ENCODE measurements at places on chromosomes 12 and 14.
A peak's percentile ranks its signal among the peaks of the same experiment; 100 is the strongest.

- no peak for DNase-seq
Measured at GRCh38 chr12:72493407-72493806, 221.2 kb downstream of the TRHDE start.

- DNase-seq: no peak
Measured at GRCh38 chr14:44928793-44929192, 33.0 kb downstream of the KLHL28 start.

GRCh38 chr14:71267691-71268090 lies 360.4 kb downstream of the PCNX1 start:
- no peak for DNase-seq

DNA sequence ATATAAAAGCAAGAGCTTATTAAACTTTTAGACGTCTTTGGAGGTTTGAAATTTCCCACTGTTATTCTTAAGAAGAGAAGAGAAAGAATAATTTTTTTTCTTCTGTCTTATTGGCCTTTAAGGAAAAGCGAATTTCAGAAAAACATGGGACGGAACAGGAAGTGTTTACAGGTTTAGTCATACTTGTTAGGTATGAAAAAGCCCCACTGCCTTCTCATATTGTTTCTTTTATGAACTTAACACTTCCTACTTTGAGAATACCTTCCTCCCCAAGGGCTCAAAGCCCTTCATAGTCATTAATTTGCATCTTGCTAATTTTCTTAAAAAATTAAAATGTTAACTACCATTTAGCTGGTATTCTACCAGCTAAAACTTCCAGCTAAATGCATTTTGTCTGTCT lies 82.0 kb downstream of the ETV6 start:
- no peak for DNase-seq

- DNase-seq: no peak
Measured at GRCh38 chr12:71475280-71475679, 35.7 kb downstream of the LGR5 start.

DNA sequence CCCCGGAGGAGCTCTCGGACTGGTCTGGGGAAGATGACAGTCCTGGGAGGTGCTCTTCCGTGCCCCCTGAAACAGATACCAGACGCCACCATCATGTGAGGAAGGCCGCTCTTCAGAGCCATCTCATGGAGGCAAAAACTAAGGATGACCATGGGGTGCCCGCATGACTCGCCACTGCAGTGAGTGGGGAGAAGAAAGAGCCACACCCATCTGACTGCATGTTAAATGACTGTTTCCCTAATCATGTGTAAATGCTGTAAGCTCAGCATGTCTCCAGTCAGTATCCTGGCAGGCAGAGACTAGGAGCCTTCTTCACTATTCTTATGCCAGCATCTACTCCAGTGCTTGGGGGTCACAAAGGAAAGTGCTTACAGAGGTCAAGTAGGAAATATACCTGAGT lies 4.0 kb downstream of the STON2 start:
- DNase-seq: no peak

- no peak for DNase-seq
Measured at GRCh38 chr14:81096656-81097055, 124.1 kb downstream of the GTF2A1 start.

DNA sequence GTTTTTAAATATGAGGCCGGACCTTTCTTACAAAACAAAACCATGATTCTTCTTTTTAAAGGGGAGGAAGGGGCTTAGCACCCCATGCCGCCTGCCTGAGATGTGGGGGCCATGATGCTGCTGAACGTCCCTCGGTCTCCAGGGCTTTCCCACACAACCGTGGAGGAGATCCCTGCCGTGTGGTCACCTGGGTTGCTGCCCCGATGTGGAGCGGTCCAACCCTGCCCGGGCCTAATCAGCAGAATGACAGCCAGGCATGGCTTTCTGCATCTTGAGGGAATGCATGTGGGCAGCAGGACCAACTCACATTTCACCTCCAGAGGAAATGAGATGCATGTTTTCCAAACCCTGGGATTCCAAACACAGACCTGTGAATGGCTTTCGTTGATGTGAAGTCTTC lies 48.9 kb upstream of the C14orf180 start:
- no peak for DNase-seq

GRCh38 chr12:88036353-88036965 lies 7.3 kb upstream of the C12orf50 start:
- no peak for DNase-seq

DNA sequence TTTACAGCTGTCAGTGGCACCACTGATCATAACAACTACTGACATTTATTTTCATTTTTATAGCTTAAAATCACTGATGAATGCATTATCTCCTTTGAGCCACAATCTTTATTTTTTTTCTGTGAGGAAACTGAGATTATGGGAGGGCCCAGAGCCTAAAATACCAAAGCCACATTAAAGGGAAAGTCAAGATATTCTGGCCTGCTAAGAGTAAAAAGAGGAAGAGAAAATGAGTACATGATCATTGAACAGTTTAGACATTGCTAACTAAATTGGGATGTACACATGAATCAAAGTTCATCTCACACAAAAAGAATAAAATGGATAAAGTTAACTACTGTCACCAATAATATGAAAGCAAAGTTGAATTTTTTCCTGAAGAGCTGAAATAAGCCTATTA lies 170.5 kb upstream of the GARIN2 start:
- no peak for DNase-seq

- no peak for DNase-seq
Measured at GRCh38 chr12:69355363-69356028, 4.0 kb upstream of the YEATS4 start.

- DNase-seq: no peak
Measured at GRCh38 chr12:24505366-24506015, 443.4 kb downstream of the BCAT1 start.

DNA sequence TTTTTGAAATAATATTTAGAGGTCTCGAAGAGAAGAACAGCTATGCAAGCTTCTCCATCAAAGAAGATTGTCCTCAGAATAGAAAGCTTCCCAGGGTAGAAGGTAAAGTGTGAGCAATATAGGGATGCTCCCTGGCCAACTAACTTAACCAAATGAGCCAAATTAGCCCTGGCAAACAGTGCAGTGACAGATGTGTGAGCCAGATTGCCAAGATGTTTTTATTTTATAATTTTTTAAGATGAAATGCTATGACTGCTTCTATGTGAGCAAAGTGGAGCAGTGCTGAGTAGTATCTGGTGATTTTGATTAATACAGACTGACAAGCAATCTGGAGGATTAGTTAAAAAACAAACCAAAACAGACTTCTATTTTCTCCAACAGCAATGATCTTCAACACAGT lies 202.1 kb downstream of the NOVA1 start:
- DNase-seq: no peak

DNA sequence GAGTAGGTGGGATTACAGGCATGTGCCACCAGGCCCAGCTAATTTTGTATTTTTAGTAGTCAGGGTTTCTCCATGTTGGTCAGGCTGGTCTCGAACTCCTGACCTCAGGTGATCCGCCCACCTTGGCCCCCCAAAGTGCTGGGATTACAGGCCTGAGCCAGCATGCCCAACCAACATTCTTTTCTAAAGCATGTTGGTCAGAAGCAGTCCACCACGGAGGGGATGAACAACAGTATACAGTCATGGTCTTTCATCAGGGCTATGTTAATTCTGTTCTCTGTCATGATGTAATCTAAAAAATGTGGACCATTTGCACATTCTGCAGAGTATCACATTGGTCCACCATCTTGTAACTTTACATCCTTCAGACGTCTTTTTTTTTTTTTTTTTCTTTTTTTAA lies 3.6 kb downstream of the MRPL51 start:
- DNase-seq: no peak

GRCh38 chr14:75181293-75182062 lies 5.1 kb upstream of the TMED10 start:
- no peak for DNase-seq

GRCh38 chr12:50047693-50048250 lies 9.6 kb upstream of the ASIC1 start:
- DNase-seq: no peak

GRCh38 chr14:103697603-103698379 lies 17.5 kb downstream of the XRCC3 start:
- no peak for DNase-seq

DNA sequence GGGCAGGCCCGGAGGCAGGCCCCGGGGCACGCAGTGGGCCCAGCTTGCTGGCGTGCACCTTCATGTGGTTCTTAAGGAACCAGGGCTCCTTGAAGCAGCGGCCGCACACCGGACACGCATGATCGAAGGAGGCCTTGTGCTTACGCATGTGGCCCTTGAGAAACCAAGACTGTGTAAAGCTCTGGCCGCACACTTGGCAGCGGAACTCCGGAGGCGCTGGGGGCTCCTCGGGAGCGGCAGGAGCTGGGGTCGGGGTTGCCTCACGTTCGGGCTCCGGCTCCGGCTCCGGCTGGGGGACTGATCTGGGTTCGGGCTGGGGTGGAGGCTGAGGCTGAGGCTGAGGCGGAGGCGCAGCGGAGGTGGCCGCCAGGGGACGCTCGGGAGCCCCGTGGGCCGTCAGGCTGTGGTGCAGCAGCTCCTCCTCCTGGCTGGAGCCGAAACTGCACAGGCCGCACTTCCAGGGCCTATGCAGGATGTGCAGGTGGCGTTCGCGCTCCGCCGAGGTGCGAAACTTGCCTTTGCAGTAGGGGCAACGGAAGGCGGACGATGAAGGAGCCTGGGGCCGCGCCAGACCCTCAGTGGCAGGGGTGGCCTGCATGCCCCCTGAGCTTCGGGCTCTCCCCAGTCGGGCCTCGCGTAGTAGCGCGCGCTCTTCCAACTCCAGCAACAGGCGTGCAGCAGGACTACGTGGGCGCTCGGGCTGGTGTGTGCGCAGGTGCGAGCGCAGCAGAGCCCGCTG lies 6.0 kb downstream of the ZNF219 start:
- peak; percentile 92 for DNase-seq

DNA sequence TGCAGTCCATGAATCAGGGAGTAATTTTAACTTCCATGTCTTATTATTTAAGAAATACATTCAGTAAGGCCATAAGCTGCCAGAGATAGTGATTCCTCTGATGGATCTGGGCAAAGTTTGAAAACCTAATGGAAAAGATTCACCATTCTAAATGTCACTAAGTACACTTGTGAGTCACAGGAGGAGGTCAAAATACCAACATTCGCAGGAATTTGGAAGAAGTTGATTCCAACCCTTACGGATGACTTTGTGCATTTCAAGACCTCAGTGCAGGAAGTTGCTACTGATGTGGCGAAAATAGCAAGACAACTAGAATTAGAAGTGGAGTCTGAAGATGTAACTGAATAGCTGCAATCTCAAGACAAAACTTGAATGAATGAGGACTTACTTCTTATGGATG lies 69.8 kb downstream of the OSBPL8 start:
- no peak for DNase-seq

DNA sequence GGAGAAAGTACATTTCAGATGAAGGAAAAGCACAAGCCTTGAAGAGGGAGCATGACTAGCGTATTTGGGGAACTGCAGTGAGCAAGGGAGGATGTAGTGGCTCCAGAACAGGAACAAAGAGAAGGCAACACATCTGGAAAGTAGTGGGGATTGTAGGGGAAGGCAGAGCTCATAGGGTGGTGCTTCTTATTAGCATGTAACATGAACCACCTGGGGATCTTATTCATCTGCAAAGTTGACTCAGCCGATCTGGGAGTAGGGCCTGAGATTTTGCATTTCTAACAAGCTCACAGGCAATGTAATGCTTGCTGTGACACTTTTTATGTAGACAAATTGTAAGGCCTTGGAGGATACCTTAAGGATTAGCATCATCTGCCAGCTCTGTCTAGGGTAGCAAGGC lies 447.3 kb downstream of the NELL2 start:
- no peak for DNase-seq

DNA sequence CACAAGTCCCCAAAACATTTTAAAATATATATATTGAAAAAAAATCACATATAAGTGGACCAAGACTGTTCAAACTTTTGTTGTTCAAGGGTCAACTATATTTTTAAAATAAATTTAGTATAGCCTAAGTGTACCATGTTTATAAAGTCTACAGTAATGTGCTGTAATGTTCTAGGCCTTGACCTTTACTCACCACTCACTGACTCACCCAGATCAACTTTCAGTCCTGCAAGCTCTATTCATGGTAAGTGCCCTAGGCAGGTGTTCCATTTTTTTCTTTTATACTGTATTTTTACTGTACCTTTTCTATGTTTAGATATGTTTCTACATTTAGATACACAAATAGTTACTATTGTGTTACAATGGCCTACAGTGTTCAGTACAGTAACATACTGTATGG lies 23.4 kb upstream of the TMTC1 start:
- DNase-seq: no peak

DNA sequence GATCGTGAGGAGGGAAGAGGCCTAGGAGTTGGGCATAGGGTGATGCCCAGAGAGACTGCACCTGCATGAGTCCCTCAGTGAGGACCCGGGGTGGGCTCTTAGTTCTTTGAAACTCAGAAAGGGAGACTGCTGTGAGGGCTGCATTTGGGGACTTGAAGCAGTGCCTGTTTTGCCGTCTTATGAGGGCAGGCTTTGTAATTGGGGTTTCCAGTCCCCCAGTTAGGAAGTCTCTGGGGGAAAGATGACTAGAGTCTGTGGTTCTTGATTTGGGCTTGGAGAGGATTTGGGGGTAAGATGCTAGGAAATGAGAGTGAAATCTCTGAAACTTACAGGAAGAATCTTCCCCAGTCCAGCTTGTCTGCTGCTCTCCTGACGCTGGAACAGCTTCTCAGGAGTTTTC lies 99.6 kb downstream of the ARF6 start:
- DNase-seq: no peak

DNA sequence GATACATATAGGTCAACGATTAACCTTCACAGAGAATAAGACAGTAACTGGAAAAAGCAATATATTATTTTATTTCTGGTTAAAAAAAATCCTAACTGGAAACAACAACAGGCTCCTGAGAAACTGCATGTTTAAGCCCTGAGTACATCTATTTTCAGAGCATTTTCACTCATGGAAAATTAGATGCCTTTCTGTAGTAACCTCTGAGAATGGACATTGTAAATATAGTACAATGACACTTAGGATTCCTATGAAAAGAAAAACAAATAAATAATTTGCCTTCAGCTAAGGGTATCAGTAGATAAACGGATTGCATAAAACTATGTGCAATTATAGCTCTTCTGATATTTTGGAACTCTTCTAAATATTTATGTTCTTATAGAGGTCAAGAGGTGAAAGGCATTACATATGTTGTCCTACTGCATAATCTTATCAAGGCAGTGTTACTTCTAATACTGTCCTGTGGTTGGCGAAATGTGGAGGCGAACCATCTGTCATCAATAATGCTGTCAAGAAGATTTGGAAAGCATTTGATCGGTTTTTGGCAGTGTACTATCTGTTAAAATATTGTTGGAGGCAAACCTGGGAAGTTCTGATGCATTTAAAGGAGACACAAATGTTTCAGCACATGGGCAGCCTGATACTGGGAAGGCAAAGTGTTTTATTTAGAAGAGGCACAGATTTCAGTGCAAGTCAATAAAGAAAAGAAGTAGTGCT lies 381.8 kb downstream of the BTG1 start:
- DNase-seq: no peak

- DNase-seq: no peak
Measured at GRCh38 chr12:8123124-8123912, at the start of gene CLEC4A. TSS of gene CLEC4A (plus strand) at chr12:8123617. CDS start at chr12:8123879, 262 bp downstream.
